Vagina (tissue), 2 donors: ENCODE measurements at places on chromosomes 7 and 10. TPM values are rescaled to one million over a fixed set of nuclear protein-coding genes. Genes with fewer than 3 reads are reported as not detected.

Gene CLEC5A
- 0.49 TPM for total RNA-seq

Gene FRMD4A
- 24.8 TPM for total RNA-seq

Gene MOGAT3
- not detected for total RNA-seq

Gene STEAP1
- 24.3 TPM for total RNA-seq

Gene H2AZ2
- 97.5 TPM for total RNA-seq

Gene TBRG4
- 71.2 TPM for total RNA-seq

Gene EBLN1
- not detected for total RNA-seq

Gene POU6F2
- total RNA-seq, result not detected

- H3K4me3 ChIP-seq, result no peak overlapping the region
- no peaks in the 10 kb centered on the region for H3K36me3 ChIP-seq
- no peak for DNase-seq
- no peaks in the 10 kb centered on the region for H3K27me3 ChIP-seq
These were observed 240.4 kb downstream of the KLF6 start for GRCh38 chr10:3544561-3544960.

GRCh38 chr7:66523409-66523808, 105.3 kb upstream of the KCTD7 start:
- no peak overlapping the region for H3K27ac ChIP-seq
- H3K4me1 ChIP-seq, result no peaks in the 10 kb centered on the region
- H3K27me3 ChIP-seq, result no peaks in the 10 kb centered on the region
- no peaks in the 10 kb centered on the region for H3K36me3 ChIP-seq

DNA sequence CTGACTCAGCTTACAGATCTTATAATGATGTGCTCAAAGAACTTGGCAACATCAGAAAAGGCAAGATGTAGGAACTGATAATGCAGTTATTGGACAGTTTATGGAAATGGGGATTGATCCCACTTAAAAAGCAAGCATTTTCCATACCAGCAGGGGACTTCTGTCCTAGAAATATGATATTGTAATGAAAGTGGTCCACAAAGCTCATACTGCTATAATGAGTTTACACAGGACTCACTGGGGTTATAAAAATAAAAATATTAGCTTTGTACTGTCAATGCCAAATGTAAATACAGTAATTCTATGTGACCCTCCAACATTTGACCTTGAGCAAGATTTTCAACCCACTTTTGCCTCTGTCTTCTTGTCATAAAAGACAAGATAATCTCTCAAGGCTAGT, 145.5 kb upstream of the SEM1 start:
- no peak for DNase-seq
- no peaks in the 10 kb centered on the region for H3K27me3 ChIP-seq
- no peaks in the 10 kb centered on the region for H3K4me1 ChIP-seq

- H3K27ac ChIP-seq, result no peak overlapping the region
- H3K27me3 ChIP-seq, result no peaks in the 10 kb centered on the region
- H3K36me3 ChIP-seq, result no peaks in the 10 kb centered on the region
- H3K4me1 ChIP-seq, result no peaks in the 10 kb centered on the region
These were observed 111.9 kb upstream of the IGFBP3 start for GRCh38 chr7:46032942-46033341.

DNA sequence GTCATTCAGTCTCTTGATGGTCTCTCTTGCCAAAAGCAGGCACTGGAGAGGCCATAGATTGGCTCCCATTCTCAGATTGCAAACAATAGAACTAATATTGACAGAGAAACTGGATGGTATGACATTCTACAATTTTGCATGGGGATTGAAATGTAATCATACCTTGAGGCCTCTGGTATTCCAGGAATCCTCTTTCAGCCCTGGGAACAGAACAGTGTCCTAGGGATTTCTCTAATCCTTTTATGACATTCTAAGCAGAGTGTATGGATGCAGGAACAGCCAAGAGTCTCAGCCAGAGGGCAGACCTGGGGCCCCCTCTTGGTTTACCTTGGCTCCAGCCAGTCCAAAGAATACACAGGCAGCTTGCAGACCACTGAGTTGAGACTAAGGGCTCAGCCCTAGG, 206.4 kb downstream of the KCNMA1 start:
- H3K36me3 ChIP-seq, result no peaks in the 10 kb centered on the region
- H3K4me1 ChIP-seq, result no peaks in the 10 kb centered on the region
- no peaks in the 10 kb centered on the region for H3K27me3 ChIP-seq

DNA sequence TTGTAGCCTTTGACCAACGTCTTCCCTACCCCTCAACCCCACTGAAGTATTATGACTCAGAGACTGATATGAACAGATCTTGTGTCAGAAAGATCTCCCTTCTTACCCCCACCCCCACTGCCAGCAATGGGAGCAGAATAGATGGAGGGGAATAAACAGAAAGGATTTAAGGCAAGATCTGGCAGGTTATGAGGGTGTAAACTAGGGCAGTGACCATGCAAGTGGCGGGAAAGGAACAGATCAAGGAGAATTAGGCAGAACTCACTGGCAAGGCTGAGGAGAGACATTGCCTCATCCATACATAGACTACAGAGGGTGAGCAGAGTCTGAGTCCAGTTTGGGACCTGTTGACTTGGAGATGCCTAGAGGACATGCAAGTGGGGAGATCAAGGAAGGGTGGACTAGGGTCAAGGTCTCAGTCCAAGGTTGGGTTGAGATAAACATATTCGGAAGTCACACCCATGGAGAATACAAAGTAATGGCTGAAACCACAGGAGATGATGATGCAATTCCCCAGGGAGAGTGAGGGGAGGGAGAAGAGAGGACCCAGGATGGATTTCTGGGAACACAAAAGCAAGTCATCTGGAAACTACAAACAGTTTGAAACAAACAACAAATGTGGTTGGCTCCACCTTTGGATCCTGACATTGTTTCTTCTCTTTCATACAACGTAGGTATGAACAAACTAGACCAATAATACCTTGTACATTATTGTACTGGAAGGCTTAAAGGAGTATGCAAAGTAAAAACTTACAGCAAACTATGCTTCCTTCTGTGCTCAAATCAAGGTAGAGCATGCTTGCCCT, 44.9 kb upstream of the IL6 start:
- no peaks in the 10 kb centered on the region for H3K36me3 ChIP-seq
- H3K27ac ChIP-seq, result no peak overlapping the region
- no peaks in the 10 kb centered on the region for H3K27me3 ChIP-seq
- H3K4me1 ChIP-seq, result no peaks in the 10 kb centered on the region
- H3K4me3 ChIP-seq, result no peak overlapping the region

GRCh38 chr10:28997734-28998133, 291.1 kb upstream of the LYZL1 start:
- no peak overlapping the region for H3K27ac ChIP-seq
- no peaks in the 10 kb centered on the region for H3K27me3 ChIP-seq
- H3K4me3 ChIP-seq, result no peak overlapping the region
- DNase-seq, result no peak

DNA sequence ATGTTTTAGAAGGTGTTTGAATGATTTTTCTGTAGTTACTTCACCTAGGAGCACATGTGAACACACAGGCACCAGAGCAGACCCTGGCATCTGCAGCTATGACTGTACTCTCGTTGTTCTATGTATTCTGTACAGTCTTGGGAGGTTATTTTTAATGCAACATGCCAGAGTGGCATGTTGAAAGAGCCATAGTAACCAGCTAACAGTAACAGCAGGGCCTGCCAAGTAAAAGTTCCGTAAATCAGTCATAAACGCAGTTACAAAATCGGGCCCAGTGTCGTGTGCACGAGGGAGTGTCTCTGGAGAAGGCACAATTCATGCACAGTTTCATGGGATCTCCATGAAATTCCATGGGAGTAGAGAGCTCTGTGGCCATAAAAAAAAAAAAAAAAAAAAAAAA, 108.3 kb upstream of the CDK6 start:
- H3K27ac ChIP-seq, result no peak overlapping the region
- no peaks in the 10 kb centered on the region for H3K27me3 ChIP-seq
- no peak overlapping the region for H3K4me3 ChIP-seq
- no peak for DNase-seq
- no peaks in the 10 kb centered on the region for H3K4me1 ChIP-seq
- H3K36me3 ChIP-seq, result no peaks in the 10 kb centered on the region

DNA sequence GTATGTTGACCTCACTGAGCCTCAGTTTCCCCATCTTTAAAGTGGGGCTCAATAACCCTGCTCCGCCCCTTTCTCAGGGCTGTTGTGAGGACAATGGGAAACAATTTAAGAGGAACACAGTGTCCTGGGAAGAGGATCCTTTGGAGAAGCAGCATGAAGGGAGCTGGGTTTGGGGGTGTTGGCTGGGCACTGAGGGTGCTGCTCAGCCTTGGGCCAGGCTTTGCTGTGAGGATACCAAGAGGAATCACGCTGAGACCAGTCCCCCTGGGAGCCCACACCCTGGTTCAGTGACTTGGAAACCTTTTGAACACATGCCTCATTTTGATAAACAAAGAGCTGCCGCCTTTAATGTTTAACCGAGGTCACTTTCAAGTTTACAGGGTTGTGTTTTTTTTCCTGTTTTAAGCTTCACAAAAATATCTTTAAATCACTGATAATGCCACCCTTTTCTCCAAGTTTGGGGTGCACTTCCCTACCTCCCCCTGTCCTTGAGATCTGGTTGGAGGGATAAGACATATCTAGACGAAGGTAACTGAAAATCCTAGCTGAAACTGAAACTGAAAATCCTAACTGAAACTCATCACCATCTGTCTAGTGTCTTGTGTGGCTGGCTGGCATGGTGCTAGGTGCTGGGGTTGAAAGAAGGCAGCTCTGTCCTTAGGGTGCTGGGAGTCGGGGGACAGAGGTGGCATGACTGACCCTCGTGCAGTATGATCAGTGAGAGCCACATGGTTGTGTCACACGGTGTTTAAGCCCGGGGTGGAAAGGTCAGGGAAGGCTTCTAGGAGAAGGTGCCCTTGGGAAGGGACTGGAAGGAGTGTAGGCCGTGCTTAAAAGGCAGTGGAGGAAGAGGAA, 27.7 kb downstream of the ZNF775 start:
- peak overlapping the region; percentile 93 for H3K27ac ChIP-seq
- no peaks in the 10 kb centered on the region for H3K27me3 ChIP-seq
- H3K36me3 ChIP-seq, result no peaks in the 10 kb centered on the region
- no peak for DNase-seq
- peaks cover 25% of the 10 kb centered on the region for H3K4me1 ChIP-seq

- H3K4me3 ChIP-seq, result no peak overlapping the region
- no peak for DNase-seq
- peaks cover 22% of the 10 kb centered on the region for H3K4me1 ChIP-seq
- no peaks in the 10 kb centered on the region for H3K36me3 ChIP-seq
These were observed 288.9 kb downstream of the PARD3 start for GRCh38 chr10:34526186-34526585.

GRCh38 chr7:137421366-137421765, 77.8 kb upstream of the PTN start:
- no peaks in the 10 kb centered on the region for H3K27me3 ChIP-seq
- H3K27ac ChIP-seq, result no peak overlapping the region
- no peak for DNase-seq

DNA sequence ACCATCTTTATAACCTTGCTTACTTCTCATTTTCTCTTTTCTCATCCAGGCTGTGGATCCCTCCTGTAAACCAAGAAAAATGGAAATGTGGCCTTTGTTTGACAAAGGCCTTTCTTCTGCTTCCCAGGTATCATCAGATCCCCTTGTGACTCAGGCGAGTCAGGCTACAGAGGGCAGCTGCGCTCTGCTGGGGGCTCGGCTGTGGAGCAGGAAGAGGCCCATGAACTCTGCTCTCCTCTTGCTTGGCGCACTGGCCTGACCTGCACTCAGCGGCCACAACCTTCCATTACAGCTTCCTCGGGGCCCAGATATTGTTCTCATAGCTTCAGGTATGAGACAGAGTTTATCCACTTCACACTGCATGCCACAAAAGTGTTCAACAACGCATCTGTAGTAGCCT, 457.6 kb upstream of the COBL start:
- no peak overlapping the region for H3K27ac ChIP-seq
- no peak for DNase-seq
- no peaks in the 10 kb centered on the region for H3K4me1 ChIP-seq
- no peaks in the 10 kb centered on the region for H3K36me3 ChIP-seq

DNA sequence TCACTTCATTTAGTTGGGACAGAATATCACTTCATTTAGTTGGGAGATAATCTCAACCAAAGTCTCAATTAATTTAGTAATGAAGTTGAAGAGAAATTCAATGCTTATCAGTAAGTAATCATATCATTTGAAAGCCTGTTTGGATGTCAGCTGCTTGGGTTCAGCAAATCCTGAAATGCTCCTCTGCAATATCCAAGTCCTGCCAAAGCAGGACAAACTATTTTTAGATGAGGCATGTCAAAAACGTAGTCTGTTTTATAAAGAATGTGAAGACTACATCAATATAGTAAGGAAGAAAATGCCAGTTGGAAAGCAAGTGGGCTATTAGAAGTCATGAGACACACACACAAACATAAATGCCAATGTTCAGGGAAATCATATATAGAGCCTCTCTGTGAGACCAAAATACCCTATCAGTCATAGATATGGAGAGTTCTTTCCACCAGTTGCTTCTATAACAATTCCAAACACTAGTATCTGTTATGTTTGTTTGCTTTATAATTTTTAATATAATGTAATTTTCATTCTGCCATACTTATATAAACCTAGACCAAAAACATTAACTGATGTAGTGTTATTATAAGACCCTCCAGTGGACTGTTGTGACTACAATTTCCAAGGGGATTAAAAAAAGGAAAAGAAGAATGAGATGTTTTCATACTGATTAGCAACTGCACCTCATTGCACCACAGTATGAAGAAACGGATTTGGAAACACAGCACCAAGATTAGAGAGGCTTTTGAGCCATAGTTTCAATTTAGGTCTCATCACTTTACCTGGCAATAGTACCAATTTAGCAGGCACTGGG, 160.7 kb downstream of the LRRTM3 start:
- H3K36me3 ChIP-seq, result no peaks in the 10 kb centered on the region
- no peak overlapping the region for H3K27ac ChIP-seq
- no peaks in the 10 kb centered on the region for H3K4me1 ChIP-seq
- H3K27me3 ChIP-seq, result no peaks in the 10 kb centered on the region

DNA sequence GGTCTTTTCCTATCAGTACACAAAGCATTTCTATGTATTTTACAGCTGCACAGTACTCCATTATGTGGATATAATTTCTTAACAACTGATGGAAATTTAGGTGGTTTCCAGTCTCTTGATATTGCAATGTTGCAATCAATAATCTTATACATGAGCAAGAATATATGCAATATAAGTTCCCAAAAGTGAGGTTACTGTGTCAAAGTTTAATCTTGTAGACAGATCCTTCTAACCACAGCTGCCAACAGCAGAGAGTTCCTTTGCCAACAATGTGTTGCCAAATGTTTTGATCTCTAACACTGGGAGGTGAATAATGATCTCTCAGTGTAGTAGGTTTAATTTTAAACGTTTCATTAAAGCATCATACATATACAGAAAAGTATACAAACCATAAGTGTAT, 54.5 kb downstream of the CUL2 start:
- no peaks in the 10 kb centered on the region for H3K27me3 ChIP-seq
- peaks cover 30% of the 10 kb centered on the region for H3K36me3 ChIP-seq
- H3K27ac ChIP-seq, result no peak overlapping the region
- no peak for DNase-seq
- no peak overlapping the region for H3K4me3 ChIP-seq

- no peak overlapping the region for H3K27ac ChIP-seq
- no peaks in the 10 kb centered on the region for H3K27me3 ChIP-seq
- no peak overlapping the region for H3K4me3 ChIP-seq
- H3K4me1 ChIP-seq, result no peaks in the 10 kb centered on the region
These were observed 1291.6 kb upstream of the AUTS2 start for GRCh38 chr7:68306692-68307107.

DNA sequence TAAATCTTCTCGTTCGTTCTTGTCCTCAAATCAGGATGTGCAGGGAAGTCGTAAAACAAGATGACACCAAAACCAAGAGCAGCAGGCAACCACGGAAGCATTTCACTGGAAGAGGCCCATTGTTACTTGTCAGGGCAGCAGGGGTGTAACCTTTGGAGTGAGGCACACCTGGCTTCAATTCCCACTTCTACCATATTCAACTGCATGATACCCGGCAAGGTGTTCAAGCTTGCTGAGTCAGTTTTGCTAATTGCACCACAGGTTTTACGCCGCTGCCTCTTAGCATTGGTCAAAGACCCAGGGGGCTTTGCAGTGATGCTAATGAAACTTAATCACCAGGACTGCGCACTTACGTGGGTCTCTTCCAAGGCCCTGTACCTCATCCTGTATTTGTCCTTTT, 50.0 kb upstream of the PTER start:
- H3K4me3 ChIP-seq, result no peak overlapping the region
- peak; percentile 13 for DNase-seq
- H3K4me1 ChIP-seq, result no peaks in the 10 kb centered on the region
